ENCODE measurements at places on chromosomes 12 and 14.

DNA sequence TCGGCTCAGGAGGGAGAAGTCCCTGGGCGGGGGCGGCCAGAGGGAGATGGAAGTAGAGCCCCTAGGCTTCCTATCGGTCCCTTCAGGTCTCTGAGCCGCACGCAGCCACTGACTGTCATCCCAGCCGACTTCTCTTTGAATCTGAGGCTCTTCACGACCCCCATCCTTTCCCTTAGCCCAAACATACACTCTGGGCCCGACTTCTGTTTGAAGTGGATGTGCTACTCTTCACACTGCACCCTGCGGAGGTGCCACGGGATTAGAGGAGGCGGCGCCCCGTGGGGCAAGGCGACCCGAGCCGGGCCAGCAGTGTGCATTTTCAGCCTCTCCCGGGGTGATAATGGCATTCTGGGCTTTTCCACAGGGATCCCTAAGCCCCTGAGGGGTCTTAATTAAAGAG lies 6.0 kb upstream of the DACT1 start:
- no peak for DNase-seq

DNA sequence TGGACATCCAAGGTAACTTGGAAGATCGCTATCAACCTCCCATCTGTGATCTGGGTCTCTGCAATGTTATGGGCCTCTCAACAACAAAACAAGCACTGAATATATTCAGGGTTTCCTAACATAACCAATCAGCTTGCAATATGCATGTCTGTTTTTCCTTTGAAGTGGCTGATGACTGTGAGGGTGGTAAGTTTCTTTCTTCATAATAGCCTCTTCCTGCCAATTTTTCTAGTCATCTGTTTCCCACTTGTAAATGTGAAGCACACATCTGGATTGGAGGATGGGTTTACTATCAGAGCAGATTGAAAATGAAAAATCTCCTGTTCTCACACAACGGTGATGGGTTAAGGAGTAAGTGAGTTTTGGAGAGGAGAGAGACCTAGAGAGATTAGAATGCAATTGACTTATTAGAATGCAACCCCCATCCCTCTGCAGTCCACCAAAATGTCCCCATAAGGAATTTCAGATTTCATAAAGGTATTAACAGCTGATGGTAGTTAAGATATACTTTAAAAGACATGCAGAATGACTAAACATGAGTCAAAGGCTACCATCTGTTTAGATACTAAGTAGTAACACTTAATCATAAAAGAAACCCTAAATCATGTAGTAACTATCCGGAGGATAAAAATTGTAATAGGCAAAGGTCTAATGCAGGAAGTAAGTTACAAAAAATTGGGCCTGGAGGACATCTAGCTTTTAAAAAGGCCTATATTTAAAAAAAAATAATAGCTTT lies 58.4 kb upstream of the SAV1 start:
- DNase-seq, result no peak

- DNase-seq, result no peak
Observed at GRCh38 chr14:22070119-22070982, 396.7 kb upstream of the OR4E1 start.

- no peak for DNase-seq
Observed at GRCh38 chr14:68921666-68922065, 57.4 kb downstream of the ACTN1 start.

GRCh38 chr14:101207897-101208296 lies 304.4 kb upstream of the RTL1 start:
- no peak for DNase-seq

DNA sequence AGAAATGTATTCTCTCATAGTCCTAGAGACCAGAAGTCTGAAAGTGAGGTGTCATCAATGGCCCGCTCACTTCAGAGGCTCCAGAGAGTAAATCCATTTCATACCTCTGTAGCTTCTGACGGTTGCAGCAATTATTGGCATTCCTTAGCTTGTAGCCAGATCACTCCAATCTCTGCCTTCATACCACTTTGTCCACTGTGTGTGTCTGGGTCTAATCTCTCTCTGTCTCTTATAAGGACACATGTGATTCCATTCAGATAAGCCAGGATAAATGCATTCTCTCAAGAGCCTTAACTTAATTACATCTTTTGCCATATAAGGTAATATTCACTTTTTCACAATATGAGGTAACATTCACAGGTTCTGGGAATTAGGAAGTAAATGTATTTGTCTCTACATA lies 365.7 kb downstream of the GXYLT1 start:
- no peak for DNase-seq

GRCh38 chr14:44736326-44736725 lies 225.4 kb downstream of the KLHL28 start:
- DNase-seq, result no peak

DNA sequence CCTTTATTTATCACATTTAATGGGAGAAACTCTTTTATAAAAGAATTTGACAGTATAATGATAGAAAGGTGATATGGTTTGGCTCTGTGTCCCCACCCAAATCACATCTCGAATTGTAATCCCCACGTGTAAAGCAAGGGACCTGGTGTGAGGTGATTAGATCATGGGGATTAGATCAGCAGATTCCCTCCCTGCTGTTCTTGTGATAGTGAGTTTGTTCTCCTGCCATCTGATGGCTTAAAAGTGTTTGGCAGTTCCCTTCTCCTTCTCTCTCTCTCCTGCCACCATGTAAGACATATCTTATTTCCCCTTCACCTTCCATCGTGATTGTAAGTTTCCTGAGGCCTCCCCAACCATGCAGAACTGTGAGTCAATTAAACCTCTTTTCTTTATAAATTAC lies 1110.3 kb downstream of the FLRT2 start:
- no peak for DNase-seq

Measured in activated naive CD8-positive, alpha-beta T cell treated with anti-CD3 and anti-CD28 coated beads, Interleukin-2, amount 50 U/mL, for 16 hours (primary cell).